Left renal pelvis (tissue), 4 donors: ENCODE measurements at places on chromosomes 12 and 14.

DNA sequence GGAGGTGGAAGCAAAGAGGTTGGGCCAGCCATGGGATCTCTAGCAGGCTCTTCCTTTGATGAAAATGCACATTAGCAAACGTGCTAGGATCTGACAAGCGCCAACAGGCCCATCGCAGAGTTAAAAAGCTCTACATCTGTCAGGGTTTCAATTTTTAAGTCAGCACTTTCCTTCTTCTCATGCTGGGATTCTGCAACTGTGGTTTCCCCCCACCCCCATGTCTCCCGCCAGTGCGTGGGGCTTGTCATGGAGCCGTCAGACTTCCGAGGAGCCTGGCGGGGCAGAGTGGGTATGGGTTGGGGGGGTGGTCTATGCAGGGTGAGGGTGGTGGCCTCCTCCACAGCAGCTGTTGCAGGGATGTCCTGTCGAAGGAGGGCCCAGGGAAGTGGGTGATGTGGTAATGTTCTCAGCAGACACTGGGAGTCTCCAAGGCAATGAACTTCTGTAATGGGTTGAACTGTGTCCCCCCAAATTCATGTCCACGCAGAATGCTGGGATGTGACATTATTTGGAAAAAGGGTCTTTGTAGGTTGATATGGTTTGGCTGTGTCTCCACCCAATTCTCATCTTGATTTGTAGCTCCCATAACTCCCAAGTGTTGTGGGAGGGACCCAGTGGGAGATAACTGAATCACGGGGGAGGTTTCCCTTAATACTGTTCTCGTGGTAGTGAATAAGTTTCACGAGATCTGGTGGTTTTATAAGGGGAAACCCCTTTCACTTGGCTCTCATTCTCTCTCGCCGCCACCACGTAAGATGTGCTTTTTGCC lies 115.2 kb upstream of the MAP1LC3B2 start:
- DNase-seq: no peak

- DNase-seq: no peak
These were observed 1.6 kb downstream of the FGF6 start for GRCh38 chr12:4444031-4444430.

- no peak for DNase-seq
These were observed 2.1 kb downstream of the GLIPR1 start for GRCh38 chr12:75482646-75483045.

GRCh38 chr14:100609331-100609870 lies 22.2 kb upstream of the BEGAIN start:
- DNase-seq: no peak

- no peak for DNase-seq
These were observed 201.2 kb downstream of the NTF3 start for GRCh38 chr12:5633106-5633505.
